ENCODE measurements at places on chromosomes 11 and 22. TPM values are rescaled to one million over a fixed set of nuclear protein-coding genes. Genes with fewer than 3 reads are reported as not detected.
A peak's percentile ranks its signal among the peaks of the same experiment; 100 is the strongest.

DNA sequence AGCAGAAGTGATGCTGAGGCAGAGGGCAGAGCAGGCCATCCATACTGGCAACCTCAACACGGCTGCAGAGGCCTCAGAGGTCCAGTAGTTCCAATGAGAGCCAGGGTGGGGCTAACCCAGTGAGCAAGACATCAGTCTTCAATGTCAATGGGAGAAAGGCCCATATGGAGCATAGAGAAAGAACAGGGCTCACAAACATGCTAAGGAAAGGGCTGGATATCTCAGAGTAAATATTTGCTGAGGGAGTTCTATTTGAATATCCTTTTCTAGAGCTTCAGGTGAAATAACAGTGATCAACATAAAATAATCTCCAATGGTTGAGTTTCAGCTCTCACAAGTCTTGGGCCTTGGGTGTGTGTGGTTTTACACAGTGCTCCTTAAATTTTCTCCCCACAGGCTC, 50.8 kb upstream of the CCDC90B start:
- no peak for DNase-seq

Gene ADAMTS8
- polyA plus RNA-seq = 10.5 TPM

- no peak for DNase-seq
Observed at GRCh38 chr11:250740-251299, 14.0 kb downstream of the PSMD13 start.

DNA sequence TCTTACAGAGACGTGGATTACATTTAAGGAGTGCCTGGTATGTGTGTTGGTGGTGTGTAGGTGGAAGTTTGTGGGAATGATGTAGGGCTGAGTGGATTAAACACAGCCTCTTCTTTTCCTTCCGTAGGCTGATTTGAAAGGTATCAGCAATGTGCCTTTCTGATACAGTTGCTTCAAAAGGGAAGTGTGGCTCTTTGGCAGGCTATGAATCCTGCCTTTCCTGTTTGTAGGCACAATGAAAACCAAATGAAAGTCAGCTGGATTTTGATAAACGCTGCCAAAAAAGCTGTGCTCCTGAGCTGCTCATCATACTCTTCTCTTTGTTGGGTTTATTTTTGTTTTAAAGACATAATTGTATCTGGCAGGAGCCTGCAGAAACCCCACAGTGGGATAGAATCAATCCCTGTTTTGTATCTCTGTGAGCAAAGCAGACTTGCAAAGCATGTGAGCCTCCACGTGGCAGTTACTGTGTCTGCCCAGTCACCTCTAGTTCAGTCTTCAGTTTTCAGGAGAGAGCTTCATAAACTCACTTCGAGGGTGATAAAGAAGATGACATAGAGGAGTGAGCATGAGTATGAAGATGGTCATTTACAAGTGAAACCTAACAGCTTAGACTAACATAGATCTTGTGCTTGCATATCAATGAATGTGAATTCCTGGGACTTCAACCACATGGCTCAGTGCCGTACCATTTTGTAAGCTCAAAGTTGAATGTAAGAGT, 655.7 kb upstream of the KIRREL3 start:
- DNase-seq = no peak

DNA sequence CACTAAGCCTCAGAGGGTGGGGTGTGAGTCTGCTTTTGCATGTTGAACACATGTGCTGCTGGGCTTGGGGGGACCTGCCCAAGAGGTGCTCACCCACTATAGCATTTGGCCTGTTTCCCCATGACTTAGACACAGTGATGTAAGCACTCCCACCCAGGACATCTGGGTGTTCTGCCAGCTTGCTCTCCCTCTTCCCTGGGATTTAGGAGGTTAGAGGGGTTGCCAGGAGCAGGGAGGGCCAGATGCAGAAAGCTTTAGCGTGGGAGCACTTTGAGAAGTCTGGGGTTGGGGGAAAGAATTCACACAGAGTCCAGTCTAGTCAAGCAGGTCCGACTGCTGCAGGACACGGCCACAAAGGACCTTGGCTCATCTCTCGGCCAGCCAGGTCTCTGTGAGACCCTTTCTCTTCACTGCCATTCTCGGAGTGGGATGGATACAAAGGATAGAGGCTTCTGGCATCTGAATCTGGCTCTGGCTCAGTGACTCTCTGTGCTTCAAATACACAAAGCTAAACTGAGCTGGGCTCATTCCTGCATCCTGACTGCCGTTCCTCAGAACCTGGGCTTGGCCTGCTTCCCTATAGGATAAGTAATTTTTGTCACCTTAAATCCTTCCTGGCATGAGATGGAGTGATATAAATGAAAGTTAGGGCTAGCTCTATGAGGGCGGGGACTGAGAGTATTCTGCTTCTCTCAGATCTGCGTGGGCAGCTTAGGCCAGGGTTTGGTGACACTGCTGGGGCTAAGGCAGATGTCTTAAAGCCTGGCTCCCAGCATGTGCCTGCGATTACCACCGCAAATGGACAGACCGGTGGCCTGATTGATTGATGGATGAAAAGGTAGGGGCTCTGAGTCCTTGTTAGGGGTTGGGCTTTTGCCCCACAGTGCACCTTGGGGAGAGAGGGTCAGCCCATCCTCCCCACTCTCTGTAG, 14.5 kb downstream of the USP2 start:
- no peak for DNase-seq

- no peak for DNase-seq
Observed at GRCh38 chr11:20120134-20120925, 39.9 kb downstream of the DBX1 start.

GRCh38 chr22:39188809-39189208, 36.3 kb upstream of the CBX7 start:
- no peak for DNase-seq

- DNase-seq = no peak
Observed at GRCh38 chr11:113249491-113249763, 65.0 kb upstream of the TTC12 start.

Gene LGALS12
- 0.37 TPM for polyA plus RNA-seq

DNA sequence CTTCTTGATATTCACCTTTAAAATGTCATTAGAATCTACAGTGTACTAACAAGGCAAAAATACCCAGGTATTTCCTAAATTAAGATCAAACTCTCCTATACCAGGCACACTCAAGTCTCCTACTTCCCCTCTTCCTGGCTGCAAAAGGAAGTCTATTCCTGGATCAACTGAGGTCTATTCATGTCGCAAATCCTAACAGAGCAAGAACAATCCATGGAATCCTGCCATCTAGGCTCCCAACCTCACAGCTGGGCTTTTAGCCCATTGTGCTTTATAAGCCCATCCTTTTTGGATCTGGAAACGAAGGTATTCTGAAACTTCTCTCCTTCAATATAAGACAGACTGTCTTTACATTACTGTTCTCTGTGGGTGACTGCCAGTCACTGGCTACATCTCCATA, 161.8 kb downstream of the SOX6 start:
- peak; percentile 16 for DNase-seq

Gene PLEKHB1
- polyA plus RNA-seq = 1.5 TPM
